NCI-H774 (cell line): ENCODE measurements at places on chromosomes 3 and 15.

DNA sequence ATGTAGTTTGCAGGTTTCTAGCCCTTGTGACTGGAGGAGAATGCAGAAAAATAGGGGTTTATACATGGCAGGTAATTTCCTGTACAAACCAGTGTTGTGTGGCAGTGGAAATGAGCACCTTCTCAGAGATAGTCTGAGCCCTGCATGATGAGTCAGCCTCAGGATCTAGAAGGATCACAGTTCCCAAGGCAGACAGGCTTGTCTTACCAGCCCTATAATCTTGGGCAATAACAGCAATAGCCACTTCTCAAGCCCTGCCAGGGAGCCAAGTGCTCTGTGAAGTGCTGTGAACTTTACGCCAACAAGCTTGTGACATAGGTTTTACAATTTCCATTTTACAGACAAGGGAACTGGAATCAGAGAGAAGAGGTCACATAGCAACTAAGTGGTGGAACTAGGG is 89.4 kb downstream of the CD47 start:
- no peak for DNase-seq

DNA sequence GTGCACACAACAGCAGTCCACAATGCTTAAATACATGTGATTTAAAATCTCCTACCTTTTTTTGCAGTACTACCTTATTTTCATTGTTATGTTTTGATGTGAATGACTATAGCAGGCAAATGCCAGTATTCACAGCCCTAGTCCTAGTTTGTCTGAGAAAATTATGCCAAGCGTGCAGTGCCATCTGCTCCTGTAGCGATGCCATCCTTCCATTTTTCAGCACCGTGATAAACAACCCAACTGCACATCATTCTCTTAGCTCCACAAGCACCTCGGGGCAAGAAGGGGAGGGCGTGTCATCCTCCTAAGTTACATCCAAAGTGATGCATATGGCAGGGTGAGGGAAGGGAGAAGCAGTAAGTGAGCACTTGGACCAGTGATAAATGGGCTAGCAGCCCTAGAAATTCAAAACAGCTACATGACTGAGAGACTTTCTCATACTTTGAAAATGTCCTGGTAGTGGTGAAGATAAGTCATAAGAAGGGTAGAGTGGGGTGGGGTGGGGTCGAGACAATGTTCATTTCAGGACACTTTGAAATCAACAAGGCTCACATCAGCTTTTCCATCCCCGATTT is 198.8 kb downstream of the LSAMP start:
- DNase-seq = no peak

GRCh38 chr3:101027286-101027685 is 34.1 kb upstream of the ABI3BP start:
- DNase-seq = no peak

GRCh38 chr3:14457999-14458398 is 55.6 kb downstream of the SLC6A6 start:
- no peak for DNase-seq

DNA sequence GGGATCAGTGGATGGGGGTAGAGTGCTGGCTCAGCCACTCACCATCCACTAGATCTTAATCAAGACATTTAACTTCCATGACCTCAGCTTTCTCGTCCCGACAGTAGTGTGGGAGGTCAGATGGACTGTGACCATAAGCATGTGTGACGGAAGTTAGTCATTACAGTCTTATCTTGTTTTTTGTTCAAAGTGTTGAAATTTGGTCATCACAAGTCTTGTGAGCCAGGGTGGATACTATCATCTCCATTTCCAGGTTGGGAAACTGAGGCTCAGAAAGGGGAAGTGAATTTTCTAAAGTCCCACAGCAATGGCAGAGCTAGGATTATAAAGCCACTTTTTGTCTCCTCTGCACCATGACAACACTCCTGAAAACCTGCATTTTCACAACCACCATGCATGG is 32.0 kb upstream of the ITGA11 start:
- DNase-seq = no peak

GRCh38 chr3:30760040-30760695 is 134.3 kb downstream of the GADL1 start:
- no peak for DNase-seq

GRCh38 chr3:112687616-112688015 is 46.7 kb upstream of the CCDC80 start:
- DNase-seq = no peak

DNA sequence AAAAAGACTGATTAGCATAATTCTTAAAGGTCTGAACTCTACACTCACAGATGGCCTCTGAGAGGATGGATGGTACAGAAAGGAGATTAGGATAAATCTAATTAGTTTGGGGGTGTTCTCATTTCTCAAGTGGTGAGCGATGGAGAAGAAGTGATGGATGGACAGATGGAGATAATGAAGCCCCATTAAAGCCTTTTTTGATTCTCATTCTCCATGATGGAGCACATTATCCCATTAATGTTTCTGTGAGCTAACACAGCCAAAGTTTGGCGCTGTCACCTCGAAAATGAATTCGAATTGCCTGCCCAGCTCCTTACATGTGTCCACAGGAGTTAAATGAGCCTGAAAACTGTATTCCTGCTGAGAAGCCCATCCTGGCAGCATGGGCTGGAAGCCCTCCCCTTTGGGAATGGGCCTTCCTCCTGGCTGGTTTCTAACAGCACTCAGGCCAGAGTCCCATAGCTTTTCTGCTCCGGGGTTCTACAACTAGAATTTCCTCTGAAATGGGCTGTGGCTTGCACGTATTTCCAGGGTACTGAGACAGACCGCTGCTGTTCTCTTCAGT is 726.0 kb upstream of the CFAP20DC start:
- no peak for DNase-seq

- no peak for DNase-seq
Observed at GRCh38 chr15:76006136-76006778, 6.0 kb downstream of the NRG4 start.

DNA sequence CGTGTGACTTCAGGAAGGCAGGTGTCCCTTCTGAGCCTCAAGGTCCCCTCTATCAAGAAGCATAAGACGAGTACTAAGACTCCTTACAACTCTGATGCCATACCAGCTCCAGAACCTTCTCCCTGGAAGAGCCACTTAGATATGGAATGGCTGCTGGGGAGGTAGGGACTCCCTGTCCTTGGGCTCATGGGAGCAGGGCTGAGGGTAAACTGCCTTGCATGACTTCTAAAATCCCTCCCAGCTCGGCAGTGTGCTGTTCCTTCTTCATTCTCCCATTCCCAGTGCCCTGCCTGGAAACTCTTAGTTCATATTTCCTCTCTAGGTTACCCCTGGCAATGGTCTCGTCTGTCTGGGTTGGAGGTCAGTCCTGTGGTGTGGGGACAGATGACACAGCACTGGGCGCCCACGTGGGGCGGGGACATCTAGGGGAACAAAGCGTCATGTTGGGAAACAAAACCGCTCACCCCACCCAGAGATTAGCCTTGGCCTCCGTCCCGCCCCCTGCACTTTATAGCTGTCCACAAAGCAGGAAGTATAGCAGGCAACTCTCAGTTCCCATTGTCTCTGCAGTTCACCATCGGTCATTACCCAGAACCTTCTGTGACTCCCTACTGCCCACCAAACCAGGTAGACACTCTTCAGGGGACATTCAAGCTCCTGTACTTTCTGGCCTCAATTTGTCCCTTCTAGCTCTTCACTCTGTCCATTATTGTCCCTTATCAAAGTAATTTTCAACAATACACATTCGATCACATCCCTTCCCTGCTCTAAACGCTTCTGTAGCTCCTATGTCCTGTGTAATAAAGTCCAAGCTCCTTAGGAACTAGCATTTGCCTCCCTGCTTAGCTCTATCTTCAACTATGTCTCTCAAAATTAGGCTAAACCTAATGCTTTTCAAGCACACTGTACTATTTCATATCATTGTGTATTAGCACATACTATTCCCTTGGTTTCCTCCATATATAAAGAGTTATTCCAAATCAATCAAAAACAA is 73.8 kb downstream of the IQSEC1 start:
- DNase-seq = no peak

- no peak for DNase-seq
Observed at GRCh38 chr15:86273309-86273708, 193.6 kb downstream of the AGBL1 start.
